ENCODE measurements at places on chromosomes 5 and 9. TPM values are rescaled to one million over a fixed set of nuclear protein-coding genes. Genes with fewer than 3 reads are reported as not detected.

GRCh38 chr5:170630226-170630625 is 126.4 kb downstream of the KCNIP1 start:
- DNase-seq, result no peak

- DNase-seq, result no peak
Observed at GRCh38 chr9:75156858-75157257, 68.5 kb downstream of the OSTF1 start.

DNA sequence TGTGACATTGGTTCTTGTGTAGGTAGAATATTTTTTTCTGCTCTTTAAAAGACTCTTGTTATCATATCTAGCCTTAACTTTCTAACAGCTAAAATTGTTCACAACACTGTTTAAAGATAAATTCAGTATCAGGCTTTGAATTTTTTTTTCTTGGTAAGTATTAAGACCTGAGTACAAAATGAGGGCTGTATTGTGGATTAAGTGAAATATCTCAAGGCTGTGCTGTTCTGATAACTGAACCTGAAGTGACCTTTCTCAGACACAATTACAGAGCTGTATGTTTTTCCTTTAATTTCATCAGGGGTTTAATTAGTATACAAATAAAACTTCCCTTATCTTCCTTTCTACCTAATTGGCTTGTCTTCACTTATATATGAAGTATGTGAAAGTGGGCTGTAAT is 290.5 kb downstream of the CCDC171 start:
- DNase-seq, result no peak

- no peak for DNase-seq
Observed at GRCh38 chr5:154101184-154101583, 62.4 kb downstream of the MFAP3 start.

GRCh38 chr5:180193749-180194375 is 15.1 kb downstream of the RASGEF1C start:
- DNase-seq, result no peak

DNA sequence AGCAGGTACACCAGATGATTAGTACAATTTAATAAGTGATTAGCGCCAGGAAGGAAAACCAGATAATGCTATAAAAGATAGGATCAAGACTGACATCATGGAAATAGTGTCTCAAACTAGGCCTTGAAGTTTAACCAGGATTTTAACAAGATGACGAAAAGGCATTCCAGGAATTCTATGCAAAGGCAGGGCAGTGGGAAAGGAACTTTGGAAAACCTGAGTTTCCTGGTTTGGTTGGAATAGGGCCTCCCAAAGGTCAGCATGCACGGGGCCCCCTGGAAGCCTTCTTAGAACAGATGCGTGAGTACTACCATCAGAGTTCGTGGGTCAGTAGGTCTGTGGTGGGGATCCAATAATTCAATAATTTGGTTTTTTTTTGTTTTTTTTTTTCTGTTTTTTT is 935.2 kb upstream of the DMAC1 start:
- no peak for DNase-seq

DNAH5 gene
- 1.7 TPM for polyA plus RNA-seq

BRINP1 gene
- not detected for polyA plus RNA-seq
